ENCODE measurements at places on chromosomes 7 and 10.

GRCh38 chr7:123782071-123782798, 33.4 kb upstream of the WASL start:
- DNase-seq = no peak

- DNase-seq = no peak
These were observed 10.9 kb downstream of the CDHR1 start for GRCh38 chr10:84205049-84205852.

- no peak for DNase-seq
These were observed 37.8 kb downstream of the HHEX start for GRCh38 chr10:92727550-92727949.

DNA sequence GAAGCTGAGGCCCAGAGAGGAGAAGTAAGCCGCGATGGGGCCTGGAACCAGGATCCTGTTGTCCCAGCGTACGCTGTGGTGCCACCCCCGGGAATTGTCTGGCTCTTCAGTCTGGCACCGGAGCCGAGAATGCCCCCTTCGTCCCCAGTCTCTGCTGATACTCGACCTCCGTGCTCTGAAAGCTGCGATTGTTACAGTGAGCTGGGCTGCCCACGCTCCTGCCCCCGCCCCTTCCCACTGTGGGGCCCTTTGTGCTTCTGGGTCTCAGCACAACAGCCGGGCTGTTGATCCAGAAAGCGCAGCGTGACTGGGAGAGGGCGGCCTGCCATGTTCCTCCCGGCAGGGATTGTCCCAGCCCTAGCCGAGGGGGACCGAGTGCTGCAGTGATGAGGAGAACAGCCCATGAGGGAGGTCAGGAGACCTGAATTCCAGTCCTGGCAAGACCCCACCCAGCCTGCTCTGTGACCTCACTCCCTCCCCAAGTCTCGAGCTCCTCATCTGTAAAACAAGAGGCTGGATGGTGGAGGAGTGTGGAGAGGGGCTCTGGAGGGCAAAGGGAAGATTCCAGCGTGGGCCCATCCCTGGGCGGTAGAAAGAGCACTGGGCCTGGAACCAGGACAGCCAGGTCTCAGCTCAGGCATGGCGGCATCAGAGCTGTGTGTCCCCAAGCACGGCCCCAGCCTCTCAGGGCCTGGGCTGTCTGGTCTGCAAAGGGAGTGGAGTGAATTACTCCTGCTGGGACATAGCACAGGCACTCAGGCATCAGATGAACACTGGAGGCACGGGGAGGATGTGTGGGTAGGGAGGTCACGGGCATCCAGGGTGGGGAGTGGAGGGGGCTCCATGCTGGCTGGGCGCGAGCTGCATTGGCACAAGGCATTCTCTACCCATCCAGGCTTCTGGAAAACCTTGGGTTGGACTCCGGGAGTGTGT, 43.6 kb downstream of the TSPAN15 start:
- DNase-seq = no peak

- no peak for DNase-seq
These were observed 35.8 kb downstream of the RBM17 start for GRCh38 chr10:6124666-6125065.

DNA sequence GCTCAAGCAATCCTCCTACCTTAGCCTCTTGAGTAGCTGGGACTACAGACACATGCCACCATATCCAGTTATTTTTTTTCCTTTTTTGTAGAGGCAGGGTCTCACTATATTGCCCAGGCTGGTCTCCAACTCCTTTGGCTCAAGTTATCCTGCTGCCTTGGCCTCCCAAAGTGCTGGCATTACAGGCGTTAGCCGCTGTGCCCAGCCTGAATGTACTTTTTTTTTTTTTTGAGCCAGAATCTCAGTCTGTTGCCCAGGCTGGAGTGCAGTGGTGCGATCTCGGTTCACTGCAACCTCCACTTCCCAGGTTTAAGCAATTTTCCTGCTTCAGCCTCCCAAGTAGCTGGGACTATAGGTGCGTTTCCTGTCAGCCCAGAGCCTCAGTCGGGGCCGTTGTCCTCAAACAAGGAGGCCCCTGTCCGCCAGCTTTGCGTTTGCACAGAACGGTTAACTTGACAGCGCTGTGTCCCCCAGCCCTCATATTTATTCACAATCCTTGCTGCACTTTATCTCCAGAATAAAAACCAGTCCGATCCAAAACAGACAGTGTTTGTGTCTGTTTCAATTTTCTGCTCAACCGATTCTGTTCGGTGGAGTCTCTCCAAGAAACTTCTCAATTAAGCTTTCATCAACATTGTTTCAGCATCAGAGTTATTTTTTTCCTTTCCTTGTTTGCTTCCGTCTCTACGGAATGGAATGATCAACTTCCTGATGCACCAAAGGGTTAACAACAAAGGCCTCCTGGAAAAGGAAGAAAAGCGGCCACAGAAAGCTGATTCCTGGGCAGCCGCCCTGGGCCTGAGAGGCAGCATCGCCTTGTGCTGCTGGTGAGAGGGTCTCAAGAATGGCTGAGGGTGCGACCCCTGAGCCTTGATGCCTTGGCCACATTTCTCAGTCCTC, 64.5 kb downstream of the PDIA4 start:
- DNase-seq = no peak

DNA sequence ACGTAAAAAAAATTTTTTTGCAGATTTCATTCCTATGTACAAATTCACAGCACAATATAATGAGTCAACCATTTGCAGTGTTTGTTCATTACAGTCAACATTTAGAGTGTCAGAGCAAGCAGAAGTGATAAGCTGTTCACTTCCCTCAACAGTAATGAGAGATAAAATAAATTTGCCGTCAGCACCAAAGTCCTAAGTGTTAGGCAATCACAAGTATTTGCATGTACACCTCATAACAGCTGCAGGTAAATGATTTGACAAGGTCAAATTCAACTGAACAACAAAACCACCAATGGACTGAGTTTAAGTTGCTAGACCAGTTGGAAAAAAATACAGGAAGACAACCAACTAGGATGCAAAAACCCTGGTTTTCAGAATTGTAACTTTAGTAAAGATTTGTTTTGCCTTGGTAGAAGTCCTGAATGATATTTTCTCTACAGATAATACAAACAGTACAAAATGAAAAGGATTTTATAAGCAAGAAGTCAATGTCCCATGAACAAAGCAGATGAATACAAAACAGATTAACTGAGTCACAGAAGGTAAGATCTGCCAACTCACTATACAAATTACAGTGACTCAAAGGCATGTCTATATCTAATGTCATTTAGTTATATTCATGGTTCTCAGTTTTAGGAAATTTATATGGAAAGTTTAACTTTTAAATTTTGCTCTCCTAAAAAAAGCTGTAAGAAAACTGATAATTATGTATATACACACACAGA, 10.4 kb downstream of the RAPGEF5 start:
- DNase-seq = peak; percentile 91

DNA sequence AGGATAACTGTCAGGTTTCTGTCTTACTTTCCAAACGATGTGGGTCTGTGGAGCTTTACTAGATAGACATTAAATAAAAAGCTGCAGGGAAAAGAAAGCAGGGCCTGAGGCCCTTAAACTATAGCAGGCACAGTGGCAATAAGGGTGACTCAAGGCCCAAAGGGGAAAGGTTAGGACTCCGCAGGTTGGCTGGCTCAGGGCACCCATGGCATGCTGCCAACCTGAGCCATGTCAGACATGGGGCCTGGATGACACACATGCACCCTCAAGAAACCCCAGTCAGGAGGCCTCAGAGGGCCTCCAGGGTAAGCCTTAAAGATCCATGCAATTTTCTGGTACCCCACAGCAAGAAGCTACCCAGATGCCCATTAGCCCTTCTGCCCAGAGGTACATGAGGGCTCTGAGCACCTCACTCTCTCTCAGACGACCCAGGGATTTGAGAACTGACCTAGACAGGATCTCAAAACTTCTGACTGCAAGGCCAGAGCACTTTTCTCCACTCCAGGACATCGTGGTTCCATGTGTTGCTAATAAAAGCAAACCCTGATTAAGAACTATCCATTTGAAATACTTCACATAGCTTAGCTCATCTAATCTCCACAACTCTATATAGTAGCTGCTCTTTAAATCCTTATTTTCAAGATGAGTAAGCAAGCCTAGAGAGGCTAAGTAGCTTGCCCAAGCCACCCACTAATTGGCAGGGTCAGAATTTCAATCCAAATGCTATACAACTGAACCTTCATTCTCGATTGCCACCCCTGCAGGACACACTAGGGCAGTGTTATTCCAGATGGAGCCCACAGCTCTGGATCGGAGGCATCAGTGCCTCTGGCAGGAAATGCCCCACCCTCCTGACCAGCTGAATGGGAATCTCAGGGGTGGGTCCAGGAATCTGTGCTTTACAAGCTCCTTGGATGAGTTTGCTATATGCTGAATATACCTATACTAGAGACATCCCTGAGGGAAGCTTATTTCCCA, 132.5 kb upstream of the EFCAB10 start:
- no peak for DNase-seq

- DNase-seq = no peak
These were observed 340.3 kb downstream of the CXCL12 start for GRCh38 chr10:44044549-44044948.

DNA sequence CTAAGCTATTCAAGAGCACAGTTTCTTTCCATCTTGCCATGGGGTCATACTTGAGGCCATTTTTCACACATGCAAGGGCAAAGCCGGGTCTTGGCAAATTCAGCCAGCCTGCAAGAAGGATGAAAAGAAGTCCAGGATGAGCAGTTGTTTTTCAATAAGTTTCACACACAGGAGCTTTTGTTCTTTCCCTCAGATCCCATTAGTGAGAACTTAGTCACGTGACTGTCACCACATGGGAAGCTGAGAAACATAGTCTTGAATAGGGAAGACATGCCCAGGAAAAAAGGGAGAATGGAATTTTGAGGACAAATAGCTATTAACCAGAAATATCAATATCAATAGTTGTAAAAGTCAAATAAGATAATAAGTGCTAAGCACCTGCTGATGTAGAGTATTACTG, 137.7 kb downstream of the AHR start:
- DNase-seq = no peak

Data from NCI-H2029 (cell line).